ENCODE measurements at places on chromosomes 2 and 18.

DNA sequence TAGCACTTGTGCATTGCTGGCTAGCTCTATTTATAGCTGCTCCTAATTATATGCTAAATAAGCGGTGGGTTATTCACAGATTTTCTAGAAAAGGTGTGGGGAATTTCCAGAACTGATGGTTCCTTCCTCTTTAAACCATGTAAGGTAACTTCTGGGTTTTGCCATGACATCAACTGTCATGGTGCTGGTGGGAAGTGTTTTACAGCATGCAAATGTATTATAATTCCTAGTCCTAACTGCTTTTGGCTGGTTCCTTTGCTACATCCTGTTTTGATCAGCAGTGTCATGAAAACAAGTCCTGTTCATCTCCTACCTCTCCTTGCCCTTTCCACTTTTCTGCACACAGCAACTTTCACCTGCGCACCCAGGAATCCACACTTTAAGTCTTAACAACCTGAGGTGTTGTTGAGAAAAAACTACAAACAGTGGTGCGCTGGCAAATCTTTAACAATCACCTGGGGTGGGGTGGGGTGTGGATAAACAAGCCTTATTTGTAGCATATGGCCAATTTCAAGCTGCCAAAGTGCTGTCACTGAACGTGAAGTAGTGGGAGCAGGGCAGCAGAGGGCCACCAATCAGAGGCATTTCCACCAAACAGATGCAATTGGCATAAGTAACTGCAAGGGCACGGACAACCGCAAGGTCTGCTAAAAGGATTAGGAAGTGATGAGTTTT lies 33.4 kb upstream of the SKOR2 start:
- DNase-seq = no peak

DNA sequence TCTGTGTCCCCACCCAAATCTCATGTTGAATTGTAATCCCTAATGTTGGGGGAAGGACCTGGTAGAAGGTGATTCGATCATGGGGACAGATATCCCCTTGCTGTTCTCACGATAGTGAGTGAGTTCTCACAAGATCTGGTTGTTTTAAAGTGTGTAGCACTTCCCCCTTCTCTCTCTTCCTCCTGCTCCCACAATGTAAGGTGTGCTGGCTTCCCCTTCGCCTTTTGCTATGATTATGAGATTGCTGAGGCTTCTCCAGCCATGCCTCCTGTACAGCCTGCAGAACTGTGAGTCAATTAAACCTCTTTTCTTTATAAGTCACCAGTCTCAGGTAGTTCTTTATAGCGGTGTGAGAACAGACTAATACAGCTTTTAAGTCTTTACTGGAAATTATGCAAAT lies 193.3 kb upstream of the RBBP8 start:
- DNase-seq = no peak

GRCh38 chr2:143397884-143398614 lies 268.8 kb downstream of the ARHGAP15 start:
- no peak for DNase-seq

GRCh38 chr2:231648579-231649174 lies 56.0 kb downstream of the TEX44 start:
- DNase-seq = peak; percentile 44

- DNase-seq = no peak
These were observed 194.1 kb downstream of the SP3 start for GRCh38 chr2:173770947-173771678.

GRCh38 chr2:232776435-232776834 lies at the start of gene KCNJ13:
Gene KCNJ13 (minus strand): TSS chr2:232776565. CDS start chr2:232771362, 5,203 bp downstream.
- no peak for DNase-seq

DNA sequence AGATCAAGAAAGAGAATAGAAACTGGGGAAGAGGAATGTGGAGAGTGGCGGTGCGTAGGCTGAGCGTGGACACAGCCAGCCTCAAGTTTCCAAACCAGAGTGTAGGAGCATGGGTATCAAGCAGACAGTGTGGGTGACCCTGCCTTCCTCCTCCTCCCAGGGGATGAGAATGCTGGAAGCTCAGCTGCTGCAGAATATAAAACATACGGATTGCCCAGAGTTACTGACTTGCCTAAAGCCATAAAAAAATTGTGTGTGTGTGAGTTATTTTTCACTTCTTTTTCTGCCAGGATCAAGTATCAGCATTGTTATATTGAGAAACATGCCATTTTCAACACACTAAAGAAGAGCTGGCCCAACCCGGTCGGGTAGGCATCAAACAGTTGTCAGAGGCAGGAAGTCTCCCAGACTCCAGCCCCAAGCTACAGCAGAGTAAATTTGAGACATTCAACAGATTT lies 333.3 kb upstream of the ACVR2A start:
- no peak for DNase-seq

- DNase-seq = no peak
These were observed 34.0 kb upstream of the CPS1 start for GRCh38 chr2:210522399-210522798.

GRCh38 chr2:16628314-16628713 lies 37.3 kb downstream of the CYRIA start:
- no peak for DNase-seq

GRCh38 chr2:79387431-79387830 lies 125.4 kb upstream of the CTNNA2 start:
- DNase-seq = no peak

- no peak for DNase-seq
These were observed 79.8 kb upstream of the MC4R start for GRCh38 chr18:60452421-60452820.

GRCh38 chr2:232061265-232061664 lies 99.8 kb downstream of the DIS3L2 start:
- no peak for DNase-seq

- no peak for DNase-seq
These were observed 50.5 kb downstream of the HNRNPLL start for GRCh38 chr2:38552259-38552658.

DNA sequence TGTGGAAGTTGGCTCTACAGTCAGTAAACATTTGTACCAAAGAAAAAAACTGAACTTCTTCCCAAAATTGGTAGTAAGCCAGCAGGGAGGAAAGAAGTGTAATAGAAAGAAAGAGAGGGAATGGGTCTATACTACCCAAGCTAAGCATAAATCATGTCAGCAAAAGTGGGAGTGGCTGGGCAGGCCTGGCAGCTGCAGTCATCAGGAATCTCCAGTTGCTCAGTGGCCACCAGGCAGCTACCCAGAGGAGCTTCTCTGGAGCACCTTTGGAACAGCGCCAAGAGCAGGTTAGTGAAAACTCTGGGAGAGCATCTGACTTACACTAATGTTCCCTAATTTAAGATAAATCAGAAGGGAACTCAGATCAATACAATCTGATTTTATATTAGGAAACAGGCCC lies 14.3 kb downstream of the FRZB start:
- no peak for DNase-seq

DNA sequence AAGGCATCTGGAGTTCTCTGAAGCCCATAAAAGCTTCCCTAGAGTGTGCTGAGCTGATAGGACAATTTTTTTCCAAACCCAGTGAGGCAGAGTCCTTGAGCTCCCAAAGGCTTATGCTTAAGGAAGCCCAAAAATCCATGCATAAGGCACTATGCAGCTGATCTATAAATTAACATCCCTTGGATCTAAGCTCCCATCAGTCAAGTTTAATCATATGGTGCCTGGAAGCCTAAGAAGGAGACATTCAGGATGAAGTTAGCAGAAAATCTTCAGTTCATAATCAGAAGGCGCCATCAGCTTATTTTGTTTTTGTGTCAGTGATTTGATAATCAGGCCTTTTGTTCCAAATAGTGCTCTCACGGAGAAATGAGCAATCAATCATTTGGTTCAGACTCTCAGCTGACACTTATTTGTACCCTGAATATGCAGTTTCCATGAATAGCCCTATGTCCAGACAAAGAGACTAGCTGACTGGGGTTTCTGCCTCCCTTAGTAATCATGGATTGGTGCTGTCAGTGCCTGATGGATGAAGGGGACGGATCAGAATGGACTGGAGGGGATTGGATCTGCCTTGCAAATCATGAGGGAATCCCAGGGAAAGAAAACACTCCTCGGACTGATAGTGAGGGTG lies 464.8 kb upstream of the RGPD4 start:
- no peak for DNase-seq

- DNase-seq = no peak
These were observed 61.2 kb downstream of the FARSB start for GRCh38 chr2:222594679-222595078.

DNA sequence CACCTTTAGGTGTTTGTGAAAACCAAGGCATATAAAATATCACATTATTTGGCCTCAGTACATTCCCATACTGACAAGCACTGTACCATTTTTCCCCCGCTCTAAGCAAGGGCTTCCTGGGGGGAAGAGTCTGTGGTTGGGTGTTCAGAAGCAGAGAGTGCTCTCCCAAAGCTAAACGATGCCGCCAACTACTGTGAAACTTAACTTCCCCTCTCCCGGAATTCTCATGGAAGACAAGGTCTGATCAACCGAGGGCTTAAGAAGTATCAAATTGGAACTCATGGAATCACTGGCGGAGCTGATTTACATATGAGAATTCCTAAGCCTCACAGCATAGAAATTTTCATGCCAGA lies 433 bp upstream of the MFF start:
- DNase-seq = no peak

- DNase-seq = no peak
These were observed 136.3 kb downstream of the OLA1 start for GRCh38 chr2:174112073-174112472.

DNA sequence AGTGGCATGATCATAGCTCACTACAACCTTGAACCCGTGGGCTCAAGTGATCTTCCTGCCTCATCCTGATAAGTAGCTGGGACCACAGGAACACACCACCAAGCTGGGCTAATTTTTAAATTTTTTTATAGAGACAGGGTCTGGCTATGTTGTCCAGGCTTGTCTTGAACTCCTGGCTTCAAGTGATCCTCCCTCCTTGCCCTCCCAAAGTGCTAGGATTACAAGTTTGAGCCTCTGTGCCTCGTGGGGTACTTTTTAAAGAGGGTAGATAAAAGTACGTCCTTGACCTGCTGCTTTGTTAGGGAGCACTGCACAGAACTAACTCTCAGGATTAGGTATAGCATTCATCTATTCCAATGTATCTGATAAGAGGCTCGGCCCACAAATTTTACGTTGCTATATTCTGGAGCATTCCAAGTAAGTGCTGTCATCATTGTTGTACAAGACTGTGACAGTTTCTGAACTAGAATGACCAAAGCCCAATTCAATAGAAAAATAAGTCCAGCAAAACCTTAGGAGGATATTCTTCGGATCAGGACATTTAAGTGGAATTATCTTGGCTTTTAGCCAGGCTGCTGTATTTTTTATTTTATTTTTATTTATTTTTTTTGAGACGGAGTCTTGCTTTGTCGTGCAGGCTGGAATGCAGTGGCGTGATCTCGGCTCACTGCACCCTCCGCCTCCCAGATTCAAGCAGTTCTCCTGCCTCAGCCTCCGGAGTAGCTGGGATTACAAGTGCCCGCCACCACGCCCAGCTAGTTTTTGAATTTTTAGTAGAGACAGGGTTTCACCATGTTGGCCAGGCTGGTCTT lies 4.1 kb downstream of the MTCL1 start:
- no peak for DNase-seq

- DNase-seq = no peak
These were observed 185.9 kb upstream of the TPO start for GRCh38 chr2:1227274-1227900.

GRCh38 chr2:41899189-41899588 lies 148.6 kb upstream of the PKDCC start:
- DNase-seq = no peak

- DNase-seq = no peak
These were observed 517.0 kb downstream of the PTPRM start for GRCh38 chr18:8084160-8084559.

- no peak for DNase-seq
These were observed 48.0 kb downstream of the SERPINB8 start for GRCh38 chr18:64017870-64018269.

- no peak for DNase-seq
These were observed 54.8 kb downstream of the RAPGEF4 start for GRCh38 chr2:172790404-172790803.

GRCh38 chr18:58005885-58006523 lies 38.0 kb upstream of the NEDD4L start:
- no peak for DNase-seq

DNA sequence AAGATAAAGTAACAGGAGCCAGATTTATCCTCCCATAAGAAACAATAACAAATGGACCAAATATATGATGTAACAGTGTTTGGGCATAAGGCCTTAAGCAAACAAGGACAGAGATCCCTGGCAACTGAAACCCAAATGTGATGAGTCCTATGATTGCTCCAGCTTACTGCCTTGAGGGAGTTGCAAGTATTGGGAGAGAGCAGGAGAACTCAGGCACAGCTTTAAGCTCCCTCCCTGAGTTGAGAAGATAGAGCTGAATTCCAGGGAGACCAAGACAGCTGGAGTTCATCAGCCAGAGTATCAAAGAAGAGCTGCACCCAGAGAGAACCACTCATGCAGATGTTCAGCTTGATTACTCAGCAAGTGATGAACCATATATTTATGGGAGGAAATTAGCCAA lies 814.5 kb upstream of the RAB6C start:
- DNase-seq = no peak

- DNase-seq = no peak
These were observed 2.4 kb upstream of the HOXD12 start for GRCh38 chr2:176096986-176097819.

DNA sequence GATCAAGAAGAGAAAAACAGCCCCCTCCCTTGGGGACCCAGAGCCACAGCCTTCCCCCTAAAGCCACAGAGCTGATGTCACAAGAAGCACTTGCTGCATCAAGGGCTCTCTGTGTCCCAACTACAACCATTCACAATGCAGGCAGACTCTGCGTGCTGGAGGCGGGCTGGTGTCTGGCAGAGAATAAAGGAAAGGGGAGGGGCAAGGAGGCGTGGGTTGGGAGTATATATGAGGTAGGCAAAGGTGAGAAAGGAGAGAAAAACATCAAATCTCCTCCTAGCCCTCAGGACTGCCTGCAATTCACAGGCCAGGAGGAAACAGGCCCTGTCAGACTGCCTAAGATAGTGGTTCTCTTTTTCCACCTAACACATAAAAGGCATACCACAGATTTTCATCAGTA lies 48.8 kb upstream of the IHH start:
- DNase-seq = peak; percentile 18

- DNase-seq = no peak
These were observed 4.6 kb downstream of the MBP start for GRCh38 chr18:77127769-77128671.

DNA sequence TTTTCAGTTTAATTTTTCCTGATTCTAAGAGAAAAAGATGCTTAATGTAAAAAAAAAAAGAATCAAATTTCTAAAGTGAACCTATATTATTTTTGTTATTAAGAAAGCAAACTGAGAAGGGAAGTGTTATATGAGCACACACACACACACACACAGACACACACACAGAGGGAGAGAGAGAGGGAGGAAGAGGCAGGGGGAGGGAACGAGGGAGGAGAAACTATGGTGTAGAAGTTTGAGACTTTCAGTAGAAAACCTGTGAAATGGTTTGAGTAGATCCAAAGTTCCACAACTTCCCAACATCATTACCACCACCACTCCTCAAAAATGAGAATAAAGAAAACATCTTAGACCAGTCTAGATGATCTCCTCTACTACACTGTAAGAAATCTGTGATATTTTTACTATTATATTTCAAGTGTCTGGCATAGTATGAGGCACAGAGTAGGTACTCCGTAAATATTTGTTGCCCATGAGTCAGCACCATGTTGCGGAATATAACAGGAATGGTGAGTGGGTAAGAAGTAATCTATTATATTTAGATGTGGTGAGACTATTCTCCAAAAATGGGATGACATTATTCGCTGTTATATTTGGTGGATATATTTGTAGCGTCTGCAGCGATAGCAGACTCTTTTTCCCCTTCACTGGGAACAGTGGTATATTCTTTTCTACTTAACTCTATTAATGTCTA lies 149.4 kb upstream of the DNMT3A start:
- no peak for DNase-seq

Measured in stimulated activated CD4-positive, alpha-beta T cell treated with anti-CD3 and anti-CD28 coated beads, Interleukin-15, amount 100 ng/mL, for 1 hour (primary cell).